ENCODE measurements at places on chromosomes 2 and 18.

GRCh38 chr2:137115081-137115794 lies 349.9 kb downstream of the THSD7B start:
- no peak for DNase-seq

- DNase-seq: no peak
Observed at GRCh38 chr18:52334896-52335295, 5.1 kb upstream of the DCC start.

DNA sequence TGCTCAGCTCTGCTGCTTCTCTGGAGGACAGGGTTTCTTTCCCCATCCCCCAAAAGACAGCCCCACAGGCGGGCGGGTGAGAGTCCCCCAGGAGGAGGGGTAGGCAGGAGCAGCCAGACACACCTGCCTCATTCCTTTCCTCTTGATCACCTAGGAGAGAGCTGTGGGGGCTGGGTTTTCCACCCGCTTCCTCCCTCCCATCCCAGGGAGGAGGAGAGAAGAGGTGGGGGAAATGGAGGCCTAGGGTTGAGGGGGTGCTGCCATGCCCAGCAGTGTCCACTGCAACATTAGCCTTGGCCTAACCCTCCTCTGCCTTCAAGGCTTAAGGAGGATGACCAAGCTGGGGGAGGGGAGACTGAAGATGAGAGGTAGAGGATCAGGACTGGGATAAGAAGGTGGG lies 14.7 kb downstream of the WNT10A start:
- DNase-seq: no peak

- DNase-seq: no peak
Observed at GRCh38 chr2:238289574-238289973, 1.2 kb upstream of the PER2 start.

GRCh38 chr2:36146765-36147164 lies 208.8 kb upstream of the CRIM1 start:
- no peak for DNase-seq

GRCh38 chr2:234631646-234632514 lies 135.0 kb upstream of the ARL4C start:
- no peak for DNase-seq

GRCh38 chr18:70004696-70005095 lies 57.0 kb upstream of the CD226 start:
- no peak for DNase-seq

DNA sequence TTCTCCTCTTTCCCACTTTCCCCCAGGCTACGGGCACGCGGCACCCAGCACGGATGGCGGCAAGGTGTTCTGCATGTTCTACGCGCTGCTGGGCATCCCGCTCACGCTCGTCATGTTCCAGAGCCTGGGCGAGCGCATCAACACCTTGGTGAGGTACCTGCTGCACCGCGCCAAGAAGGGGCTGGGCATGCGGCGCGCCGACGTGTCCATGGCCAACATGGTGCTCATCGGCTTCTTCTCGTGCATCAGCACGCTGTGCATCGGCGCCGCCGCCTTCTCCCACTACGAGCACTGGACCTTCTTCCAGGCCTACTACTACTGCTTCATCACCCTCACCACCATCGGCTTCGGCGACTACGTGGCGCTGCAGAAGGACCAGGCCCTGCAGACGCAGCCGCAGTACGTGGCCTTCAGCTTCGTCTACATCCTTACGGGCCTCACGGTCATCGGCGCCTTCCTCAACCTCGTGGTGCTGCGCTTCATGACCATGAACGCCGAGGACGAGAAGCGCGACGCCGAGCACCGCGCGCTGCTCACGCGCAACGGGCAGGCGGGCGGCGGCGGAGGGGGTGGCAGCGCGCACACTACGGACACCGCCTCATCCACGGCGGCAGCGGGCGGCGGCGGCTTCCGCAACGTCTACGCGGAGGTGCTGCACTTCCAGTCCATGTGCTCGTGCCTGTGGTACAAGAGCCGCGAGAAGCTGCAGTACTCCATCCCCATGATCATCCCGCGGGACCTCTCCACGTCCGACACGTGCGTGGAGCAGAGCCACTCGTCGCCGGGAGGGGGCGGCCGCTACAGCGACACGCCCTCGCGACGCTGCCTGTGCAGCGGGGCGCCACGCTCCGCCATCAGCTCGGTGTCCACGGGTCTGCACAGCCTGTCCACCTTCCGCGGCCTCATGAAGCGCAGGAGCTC lies 35.4 kb downstream of the KCNK3 start:
- no peak for DNase-seq

GRCh38 chr18:27164905-27165304 lies 20.2 kb downstream of the CHST9 start:
- DNase-seq: no peak

GRCh38 chr2:203973000-203973399 lies 36.4 kb downstream of the ICOS start:
- DNase-seq: no peak

DNA sequence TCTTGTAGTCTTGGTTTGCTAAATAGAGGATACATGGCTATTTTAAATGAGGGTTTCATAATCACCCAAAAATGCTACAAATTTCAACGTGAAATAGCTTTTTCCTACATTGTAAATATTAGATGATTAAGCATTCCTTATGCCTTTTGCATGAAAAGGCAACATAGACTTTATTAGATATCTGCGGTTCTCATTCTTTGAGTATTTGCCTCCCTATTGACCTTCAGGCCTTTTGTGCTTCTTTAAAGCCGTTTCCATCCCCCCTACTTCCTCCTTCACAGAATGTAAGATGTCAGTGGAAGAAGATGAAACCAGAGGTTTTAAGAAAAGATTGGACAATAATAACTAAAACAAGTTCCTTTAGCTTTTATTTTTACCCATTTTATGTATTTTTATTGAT lies 144.1 kb downstream of the UBE2E3 start:
- no peak for DNase-seq

DNA sequence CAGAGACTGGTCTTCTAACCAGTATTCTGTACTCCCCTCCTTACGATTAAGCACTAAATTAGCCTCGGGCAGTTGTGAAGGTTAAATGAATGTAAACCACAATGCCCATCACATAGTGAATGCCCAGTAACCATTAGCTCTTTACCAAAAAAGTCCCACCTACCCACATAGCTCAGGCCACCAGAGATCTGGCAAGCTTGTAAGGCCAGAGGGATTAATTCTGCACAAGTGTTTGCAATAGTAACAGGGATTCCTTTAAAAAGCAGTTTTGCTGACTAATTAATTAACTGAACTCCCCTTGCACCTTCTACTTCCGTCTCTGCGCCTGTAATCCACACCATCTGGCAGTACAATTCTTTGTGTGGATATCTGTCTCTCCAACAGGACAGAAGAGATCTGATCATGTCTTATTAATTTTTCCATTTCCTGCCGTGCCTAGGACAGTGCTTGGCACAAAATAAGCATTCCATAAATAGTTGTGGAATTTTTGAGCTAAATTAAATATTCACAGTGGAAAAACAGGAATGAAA lies 36.2 kb upstream of the IGFBP2 start:
- no peak for DNase-seq

DNA sequence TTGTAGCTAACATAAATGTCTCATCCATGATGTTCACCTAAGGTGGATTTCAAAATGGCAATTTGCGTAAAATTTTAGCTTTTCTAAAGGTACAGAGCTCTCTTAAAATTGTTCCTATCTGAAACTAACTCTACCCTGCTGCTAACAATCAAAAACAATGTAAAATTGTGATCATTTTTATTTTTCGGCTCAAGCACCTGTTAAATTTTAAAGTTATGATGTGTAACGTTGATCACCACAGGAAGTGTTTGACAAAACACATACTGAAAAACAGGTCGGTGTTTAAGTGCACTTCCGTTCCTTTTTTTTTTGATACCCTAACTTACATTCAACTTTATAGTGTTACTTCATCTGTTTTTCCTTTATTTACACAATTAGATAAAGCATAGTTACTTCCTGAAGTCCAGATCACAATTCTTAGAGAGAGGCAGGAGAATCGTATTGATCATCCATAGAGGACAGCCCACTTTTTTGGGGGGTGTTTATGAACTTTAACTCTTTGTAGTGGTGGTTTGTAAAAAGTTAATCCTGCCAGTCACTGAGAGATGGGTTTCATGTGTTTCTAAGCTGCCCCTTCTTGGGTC lies 6.0 kb upstream of the NCK2 start:
- no peak for DNase-seq

DNA sequence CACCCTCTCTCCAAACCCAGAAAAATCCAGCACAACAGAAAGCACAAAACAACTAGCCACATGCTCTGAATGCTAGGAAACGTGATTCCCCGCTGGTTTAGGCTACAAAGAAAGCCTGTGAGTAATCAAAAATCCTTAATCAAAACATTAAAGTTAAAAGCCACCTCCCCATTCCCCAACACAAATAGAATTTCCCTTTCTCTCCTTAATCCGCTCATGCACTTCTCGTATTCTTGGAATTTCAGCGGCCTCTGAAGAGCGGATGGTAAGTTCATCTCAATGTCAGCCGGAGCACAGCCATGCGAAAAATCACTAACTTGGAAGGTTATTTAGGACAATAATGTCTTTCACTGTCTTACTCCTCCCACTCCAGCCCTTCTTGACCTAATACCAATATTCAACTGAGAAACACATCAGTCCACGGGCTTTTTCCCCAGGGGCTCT lies 126.7 kb downstream of the OSBPL1A start:
- no peak for DNase-seq

DNA sequence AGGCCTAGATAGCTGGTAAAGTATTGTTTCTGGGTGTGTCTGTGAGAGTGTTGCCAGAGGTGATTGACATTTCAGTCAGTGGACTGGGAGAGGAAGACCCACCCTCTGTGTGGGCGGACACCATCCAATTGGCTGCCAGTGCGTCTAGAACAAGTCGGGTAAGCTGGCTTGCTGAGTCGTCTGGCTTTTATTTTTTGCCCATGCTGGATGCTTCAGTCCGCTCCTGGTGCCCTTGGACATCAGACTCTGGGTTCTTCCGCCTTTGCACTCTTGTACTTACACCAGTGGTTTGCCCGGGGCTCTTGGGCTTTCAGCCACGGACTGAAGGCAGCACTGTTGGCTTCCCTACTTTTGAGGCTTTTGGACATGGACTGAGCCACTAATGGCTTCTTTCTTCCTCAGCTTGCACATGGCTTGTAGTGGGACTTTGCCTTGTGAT lies 24.3 kb downstream of the DIS3L2 start:
- no peak for DNase-seq

DNA sequence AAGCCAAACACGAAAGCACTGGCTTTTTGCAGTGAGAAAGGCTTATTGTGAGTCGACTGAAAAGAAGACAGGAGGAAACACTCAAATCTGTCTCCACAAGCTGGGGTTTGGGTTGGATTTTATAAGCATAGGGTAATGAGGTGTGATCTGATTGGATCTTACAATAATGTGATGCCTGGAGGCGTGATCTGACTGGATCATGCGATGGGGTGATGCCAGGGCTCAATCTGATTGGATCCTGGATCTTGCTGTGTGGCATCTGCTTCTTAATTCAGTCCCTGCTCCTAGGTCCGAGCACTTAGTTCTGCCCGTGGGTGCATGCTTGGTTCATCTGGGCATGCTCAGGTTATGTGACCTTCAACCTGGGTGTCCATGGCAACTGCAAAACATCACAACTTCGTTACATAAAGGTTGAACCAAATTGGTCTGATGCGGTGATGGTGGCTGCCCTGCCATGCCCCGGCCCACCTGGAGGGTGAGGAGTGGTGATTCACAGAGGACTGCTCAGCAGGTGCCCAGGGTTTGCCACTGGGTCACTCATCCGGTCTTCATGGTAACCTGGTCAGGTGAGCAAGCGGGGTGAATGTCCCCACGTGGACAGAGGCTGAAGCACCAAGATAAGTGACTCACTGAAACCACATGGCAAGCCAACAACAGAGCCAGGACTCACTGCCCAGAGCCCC lies 111.0 kb downstream of the KCNF1 start:
- DNase-seq: no peak

DNA sequence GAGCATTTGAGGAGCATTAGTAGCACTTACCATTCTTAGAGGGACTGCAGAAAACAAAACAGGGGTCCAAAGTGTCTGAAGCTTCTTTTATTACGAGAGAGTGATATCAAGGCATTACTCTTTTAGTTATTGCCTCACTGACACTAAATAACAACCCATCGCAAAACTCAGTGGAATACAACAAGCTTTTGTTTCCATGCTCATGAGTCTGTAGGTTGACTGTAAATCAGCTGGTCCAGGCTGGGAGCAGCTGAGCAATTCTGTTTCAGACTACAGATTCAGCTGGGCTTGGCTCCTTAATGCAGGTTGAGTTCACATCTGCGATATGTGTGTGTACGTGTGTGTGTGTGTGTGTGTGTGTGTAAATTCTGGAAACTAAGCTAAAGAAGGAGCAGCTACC lies 501.8 kb upstream of the PKDCC start:
- no peak for DNase-seq

DNA sequence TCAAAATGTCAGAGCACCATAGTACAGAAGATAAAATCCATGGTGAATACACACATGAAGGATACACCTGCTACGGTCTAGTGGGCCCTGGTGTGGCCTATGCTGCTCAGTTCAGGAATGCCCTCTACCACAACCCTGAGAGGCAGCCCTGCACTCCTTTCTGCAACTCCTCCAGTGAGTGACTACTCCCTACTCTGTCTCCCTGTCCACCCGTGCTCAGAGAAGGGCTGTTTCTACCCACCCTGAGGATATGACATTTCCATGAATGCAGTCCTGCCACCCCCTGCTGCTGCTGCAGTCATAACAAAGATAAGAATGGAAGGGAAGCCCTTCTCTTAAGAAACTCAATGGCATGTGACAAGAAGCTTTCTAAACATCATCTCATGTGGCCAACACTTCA lies 137.0 kb downstream of the EN1 start:
- no peak for DNase-seq

DNA sequence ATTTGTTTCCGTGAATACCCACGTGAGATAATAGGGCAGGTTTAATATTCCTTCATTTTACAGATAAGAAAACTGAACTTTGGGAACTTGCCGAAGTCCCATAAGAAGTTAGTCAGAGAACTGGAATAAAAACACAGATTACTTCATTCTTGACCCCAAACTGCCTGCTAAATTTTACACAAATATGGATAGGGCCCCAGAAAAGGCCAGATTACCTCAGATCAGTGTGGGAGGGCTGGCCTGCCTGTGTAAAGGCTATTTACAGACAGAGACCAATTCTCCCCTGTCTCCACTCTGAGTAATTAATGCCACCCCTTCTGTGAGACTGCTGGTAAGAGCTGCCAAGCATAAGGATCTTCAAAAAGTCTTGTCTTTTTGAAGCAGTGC lies 139.2 kb downstream of the MGAT5 start:
- no peak for DNase-seq

All from stimulated activated CD4-positive, alpha-beta T cell treated with anti-CD3 and anti-CD28 coated beads, Interleukin-15, amount 100 ng/mL, for 1 hour (primary cell).